ENCODE measurements at places on chromosomes 12 and 14.

DNA sequence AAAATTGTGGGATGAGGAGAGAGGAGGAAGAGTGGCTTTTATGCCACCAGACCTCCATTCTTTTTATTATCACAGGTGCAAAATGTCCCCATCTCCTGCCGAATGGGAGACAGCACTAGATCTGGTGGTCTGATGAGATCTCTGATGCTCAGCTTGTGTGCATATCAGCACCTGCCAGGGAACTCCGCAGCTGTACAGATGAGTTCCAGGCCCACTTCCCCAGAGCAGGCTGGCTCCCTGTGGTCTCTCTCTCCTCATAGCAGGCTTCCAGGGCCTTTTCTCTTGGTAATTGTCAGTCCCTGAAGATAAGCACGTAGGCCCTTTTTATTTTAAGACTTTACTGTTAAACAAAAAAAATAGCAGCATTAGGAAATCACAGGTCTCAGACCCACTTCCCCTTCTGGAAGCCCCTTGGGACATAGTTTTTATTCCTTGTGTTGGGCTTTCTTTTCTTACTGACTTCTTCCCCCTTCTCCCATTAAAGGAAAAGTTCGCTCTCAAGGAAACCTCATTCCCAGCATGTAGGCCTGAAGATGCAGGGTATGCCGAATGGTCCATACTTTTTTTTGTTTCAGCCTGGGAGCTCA lies 4.5 kb upstream of the TBC1D30 start:
- no peak for DNase-seq

- no peak for DNase-seq
These were observed 5.3 kb upstream of the PGF start for GRCh38 chr14:74960736-74961135.

- DNase-seq: no peak
These were observed 109.8 kb downstream of the SCAF11 start for GRCh38 chr12:45880533-45880932.

DNA sequence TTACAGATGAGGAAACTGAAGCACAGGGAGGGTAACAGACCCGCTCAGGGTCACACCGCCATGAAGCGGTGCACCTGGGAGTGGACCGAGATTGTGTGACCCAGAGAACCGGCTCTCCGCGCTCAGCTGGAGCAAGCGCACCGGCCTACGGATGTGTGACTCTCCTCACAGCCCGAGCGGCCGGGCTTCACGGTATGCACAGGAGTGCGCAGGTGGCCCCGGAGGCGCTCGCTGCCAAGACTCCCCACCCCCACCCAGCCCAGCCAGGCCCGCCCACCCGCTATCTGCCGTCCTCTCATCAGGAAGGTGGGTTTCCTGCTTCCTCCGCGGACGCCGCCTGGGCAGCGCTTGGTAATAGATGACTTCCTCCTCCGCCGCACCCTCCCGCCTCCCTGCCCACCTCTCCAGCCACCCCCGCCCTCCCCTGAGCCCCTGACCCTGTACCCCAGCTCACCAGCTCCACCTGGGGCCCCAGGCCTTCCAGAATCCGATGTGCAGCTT lies 110.7 kb downstream of the NCOR2 start:
- DNase-seq: no peak

DNA sequence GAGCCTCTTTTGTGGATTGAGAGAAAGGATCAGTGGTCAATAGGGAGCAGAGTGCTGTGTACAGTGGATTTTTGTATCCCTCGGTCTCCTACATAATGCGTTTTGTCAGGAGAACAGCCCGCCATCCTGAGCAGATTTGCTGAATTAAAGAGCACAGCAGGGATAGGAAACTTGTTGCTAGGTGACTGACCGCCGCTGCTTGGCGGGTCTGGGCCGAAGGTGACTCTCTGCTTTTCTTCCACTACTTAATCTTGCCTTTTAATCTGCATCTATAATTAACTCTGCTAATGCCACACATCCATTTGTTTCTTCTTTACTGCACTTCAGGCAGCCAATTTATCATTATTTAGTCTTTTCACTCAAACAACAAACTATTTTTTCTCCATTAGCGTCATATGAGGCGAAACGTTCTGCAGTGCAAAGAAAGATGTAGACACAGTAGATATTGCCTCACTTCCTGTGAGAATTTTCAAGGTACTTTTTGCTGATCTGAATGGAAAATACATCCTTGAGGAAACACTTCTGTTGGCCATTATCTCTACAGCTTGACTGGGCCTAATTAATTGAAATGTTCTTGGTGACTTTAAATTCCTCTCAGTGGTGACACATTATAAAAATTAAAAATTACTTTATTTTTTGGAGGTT lies 108.0 kb downstream of the PPM1A start:
- no peak for DNase-seq

DNA sequence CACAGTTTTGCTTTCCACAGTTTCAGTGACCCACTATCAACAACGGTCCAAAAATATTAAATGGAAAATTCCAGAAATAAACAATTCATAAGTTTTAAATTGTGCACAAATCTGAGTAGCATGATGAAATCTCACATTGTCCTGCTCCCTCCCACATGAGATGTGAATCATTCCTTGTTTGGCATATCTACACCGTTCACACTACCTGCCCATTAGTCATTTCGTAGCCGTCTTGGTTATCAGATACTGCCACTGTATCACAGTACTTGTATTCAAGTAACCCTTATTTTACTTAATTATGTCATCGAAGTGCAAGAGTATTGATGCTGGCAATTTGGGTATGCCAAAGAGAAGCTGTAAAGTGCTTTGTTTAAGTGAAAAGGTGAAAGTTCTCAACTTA lies 145.3 kb downstream of the SLC5A8 start:
- no peak for DNase-seq
